ENCODE measurements at places on chromosomes 12 and 14. TPM values are rescaled to one million over a fixed set of nuclear protein-coding genes. Genes with fewer than 3 reads are reported as not detected.

DNA sequence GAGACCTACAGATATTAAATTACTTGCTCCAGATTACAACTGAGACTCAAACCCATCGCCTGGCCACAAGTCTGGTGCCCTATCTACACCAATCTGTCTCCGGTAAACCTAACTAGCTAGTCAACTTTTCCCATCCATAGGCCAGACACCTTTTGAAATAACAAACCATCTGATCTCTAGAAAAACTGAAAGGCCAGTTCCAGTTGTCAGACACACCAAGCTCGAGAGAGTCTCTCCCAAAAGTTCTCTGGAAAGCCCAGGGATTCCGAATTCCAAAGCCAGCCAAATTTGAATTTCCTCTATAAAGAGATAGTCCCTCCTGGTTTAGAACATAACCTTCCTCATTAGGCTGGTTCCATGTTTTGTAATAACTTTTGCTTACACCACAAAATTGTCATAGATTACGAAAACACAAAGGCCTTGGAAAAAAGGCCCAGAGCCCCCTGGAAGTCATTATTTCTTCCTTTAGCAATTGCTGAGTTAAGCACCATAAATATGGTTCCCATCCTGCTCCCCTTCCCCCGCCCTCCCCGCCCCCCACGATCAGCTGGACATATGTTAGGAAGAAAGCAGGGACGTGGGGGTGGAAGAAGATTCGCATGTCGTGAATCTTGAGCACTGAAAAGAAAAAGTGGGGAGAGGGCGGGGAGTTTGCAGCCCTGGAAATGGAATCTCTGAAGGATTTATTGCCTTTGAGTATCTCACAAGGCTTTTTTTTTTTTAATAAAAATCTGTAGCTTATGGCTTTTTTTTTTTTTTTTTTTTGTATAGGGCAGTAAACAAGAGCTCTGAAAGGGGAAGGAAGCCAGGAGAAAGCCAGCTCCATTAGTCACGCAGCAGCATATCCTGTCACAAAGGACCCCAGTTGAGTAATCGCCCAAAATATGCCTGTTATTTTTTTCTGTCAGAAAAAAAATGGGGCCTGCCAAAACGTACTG, 110.4 kb downstream of the ZFP36L1 start:
- DNase-seq, result peak; percentile 63

- DNase-seq, result no peak
Measured at GRCh38 chr12:19185262-19185929, 55.9 kb downstream of the PLEKHA5 start.

Gene MYO1H
- polyA plus RNA-seq, result 2.5 TPM

- DNase-seq, result no peak
Measured at GRCh38 chr14:92513966-92514843, 624 bp downstream of the RIN3 start.

GRCh38 chr12:42608196-42608825, 18.8 kb upstream of the PRICKLE1 start:
- no peak for DNase-seq

DNA sequence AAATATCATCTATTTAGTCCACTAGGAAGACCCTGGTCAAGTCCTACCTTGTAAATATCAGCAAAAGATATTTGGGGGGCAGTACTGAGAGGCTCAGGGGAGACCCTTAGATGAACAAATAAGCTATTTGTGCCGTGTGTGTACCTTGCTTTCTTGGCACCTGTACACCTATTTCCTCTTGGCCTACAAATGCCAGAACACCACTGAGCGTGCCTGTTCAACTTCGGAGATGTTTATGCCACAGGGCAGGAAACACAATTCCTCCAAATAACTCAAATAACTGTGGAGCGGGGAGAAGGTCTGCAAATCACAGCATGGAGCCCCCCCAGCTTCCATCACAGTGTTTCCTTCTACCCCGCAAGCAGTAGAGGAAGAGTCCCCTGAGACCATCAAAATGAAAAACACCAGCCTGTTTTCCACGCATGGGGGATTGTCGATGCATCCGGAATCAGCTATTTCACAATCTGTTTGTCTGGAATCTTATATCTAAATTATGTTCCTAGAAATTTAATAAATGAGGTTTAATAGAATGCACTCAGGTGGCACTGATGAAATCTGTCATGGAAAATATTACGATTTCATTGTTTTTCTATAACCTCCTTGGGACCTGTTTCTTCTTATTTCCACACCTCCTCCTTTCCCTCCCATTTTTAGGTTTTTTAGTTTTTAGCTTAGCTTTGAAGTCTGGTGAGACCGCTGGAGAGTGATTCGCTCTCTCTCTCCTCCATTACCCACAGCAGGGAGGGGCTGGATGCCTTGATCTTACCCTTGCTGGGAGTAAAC, 254.0 kb upstream of the SRRM4 start:
- DNase-seq, result no peak

Gene KLRF1
- polyA plus RNA-seq, result 0.88 TPM
